ENCODE measurements at places on chromosomes 7 and 10.

GRCh38 chr7:92682903-92683539 lies 92.8 kb upstream of the FAM133B start:
- peak; percentile 29 for DNase-seq

- DNase-seq, result no peak
Measured at GRCh38 chr10:96249264-96249663, 22.1 kb downstream of the BLNK start.

DNA sequence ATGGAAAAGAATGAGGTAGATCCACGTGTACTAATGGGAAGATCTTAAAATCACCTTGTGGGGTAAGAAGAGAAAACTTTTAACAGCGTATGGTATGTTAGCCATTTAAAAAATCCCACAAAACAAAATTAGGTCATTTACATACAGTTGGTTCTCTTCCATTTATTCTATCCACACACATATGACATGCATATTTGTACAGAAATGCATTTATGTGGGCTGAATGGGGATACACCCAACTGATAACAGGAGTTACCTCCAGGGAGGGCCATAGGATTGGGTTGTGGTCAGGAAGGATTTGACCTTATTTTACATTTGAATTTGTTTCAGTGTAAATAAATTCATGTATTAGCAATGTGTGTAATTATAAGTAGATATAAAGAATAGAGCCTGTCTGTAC lies 71.5 kb downstream of the MCMBP start:
- no peak for DNase-seq

DNA sequence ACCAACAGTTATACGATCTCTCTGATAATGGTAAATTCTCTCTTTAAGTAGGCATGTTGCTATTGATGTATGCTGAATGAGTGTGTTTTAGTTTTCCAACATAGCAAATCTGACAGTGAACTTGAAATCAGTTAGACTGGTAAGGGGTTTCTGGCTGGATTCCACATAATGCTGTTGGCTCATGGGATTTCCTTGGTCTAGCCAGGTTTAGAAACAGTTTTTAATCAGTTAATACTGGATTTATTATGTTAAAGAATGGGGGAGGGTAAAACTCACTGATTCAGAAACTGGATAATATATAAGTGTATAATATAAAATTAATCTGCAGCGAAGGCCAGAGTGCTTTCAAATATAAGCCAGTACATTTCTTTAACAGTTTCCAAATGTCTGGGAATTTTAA lies 55.6 kb downstream of the PCDH15 start:
- no peak for DNase-seq

DNA sequence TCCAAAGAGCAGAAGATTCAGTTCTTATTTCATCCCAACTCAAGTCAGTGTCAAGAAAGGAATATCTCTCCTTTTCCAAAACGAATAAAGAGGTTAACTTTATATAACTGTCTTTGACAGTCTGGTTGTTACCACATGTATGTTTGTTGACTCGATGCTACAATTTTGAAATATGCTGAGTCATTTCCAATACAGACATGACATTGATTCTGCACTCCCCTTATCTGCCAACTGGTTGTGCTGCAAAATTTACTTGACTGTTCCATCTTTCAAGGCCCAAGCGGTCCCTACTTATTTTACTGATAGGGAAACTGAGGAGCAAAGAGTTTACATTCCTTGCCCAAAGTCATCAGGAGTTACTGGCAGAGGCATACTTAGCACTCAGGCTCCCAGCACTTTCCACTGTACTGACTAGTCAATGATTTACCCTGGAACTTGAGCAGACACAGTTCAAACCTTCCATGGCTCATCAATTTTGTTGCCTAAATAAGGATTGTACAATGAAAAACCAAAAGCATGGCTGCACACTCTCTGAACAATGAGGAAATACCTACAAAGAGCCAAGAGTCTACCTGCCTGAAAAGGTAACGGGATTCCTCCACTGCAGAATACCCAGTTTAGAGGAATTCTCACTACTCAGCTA lies 52.8 kb downstream of the ABLIM1 start:
- no peak for DNase-seq

DNA sequence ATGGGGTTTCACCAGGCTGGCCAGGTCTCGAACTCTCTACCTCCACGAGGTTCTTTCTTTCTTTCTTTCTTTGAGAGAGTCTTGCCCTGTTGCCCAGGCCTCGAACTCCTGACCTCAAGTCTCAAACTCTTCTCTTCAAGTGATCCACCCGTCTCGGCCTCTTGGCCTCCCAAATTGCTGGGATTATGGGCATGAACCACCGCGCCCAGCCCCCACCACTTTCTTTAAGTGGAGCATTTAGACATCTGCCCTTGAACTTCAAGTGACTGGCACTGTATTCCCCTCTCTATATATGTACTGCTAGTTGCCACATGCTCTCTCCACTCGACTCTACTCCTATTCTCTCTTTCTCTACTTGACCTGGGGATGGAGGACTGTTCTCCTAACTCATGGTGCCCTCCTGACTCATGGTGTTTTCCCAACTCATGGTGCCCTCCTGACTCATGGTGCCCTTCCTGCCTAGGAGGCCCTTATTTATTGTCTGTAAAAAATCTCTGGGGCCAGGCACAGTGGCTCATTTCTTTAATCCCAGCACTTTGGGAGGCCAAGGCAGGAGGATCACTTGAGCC lies 19.3 kb upstream of the ACHE start:
- no peak for DNase-seq

DNA sequence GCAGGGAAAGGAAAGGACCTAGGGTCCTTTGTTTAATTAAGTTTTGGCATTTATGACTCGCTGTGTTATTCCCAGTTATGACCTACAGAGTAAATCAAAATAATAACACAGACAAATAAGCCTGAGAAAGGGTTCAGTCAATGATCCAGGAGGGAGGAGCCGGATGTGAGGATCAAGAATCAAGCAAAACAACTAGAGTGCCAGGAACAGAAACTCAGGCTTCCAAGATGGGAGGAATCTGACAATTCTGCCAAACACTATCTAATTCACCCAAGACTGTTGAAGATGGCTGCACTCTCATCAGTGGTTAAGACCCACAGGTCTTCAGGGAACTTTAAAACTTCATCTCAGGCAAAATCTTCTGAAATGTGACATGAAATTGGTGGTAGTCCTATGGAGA lies 50.3 kb upstream of the PIP4K2A start:
- DNase-seq, result no peak

GRCh38 chr10:78278058-78278404 lies 244.4 kb downstream of the RPS24 start:
- DNase-seq, result no peak

DNA sequence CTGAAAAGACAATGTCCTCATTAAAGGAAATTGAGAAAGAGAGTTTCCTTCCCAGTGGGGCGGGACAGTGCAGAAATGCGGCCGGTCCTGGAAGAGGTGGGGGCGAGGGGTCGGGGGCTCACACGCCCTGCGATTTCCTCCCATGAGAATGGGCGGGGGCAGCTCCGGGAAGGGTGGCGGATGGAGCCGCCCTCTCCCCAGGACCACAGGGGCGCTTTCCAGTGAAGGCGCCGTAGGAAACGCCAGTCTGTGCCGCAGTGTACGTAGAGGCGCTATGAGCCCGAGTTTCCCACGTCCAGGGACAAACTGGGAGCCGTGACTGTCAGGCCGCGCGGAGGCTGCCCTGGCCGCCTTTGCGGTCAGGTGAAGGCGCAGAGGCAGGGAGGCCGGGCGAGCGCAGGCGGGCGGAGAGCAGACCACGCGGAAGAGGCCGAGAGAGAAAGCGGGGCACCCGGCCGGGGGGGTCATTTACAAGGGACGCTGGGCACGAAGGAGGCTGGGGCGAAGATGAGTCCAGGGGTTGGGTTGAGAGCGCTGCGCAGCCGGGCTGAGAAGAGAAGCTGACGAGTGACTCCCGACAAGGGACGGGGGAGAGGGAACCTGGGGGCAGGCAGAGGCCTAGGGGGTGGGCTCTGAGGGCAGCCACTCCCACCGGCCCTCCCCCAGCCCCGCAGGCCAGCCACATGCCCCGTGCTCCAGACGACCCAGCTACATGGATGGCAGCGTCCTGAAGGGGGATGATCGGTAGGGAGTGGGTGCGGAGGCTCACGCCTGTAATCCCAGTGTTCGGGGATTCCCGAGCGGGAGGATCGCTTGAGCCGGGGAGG lies 45.0 kb downstream of the ALOX5 start:
- peak; percentile 68 for DNase-seq

DNA sequence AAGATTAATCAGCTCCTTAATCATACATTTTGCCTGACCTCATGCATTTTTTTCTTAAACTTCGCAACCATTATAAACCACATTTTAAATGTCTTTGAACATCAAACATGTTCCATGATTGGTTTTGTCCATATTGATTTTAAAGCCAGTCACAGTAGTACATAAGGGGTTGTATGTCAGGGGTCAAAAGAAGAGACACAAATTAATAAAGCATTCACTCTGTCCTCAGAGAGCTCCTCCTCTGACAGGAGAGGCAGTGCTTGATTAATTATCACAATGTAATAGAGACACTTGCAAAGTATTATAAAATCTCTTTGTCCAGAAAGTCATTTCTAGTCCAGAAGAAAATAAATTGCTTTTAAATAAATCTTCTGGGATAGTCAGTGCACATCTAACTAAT lies 195.5 kb downstream of the MAGI2 start:
- no peak for DNase-seq

DNA sequence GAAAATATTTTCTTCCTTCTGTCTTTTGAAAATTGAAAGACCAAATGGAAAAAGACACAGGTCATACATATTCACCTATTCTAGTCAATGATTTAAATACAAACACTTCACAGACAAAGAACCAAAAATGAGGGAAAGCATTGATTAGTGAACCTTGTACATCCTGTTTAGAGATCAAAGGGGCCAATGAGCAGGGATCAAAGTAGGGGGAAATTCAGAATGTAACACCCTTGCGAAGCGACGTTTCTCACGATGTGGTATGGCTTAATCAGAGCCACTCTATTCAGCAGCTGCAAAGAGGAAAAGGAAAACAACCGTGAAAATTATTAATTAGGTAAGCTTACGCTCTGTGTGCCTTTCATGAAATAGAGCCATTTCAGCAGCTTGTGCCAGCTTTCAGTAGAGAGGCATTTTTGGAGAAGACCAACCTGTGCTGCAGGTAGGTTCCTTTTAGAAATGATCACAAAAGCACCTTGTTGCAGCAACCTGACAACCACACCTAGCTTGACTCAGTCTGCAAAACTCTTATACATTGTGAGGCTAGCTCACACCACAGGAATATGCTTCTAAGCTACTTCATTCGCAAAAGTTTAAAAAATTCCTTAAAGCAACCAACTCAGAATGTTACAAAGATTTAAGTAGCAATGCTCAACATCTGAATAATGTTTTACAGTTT lies 78.0 kb downstream of the DKK1 start:
- no peak for DNase-seq

- no peak for DNase-seq
Measured at GRCh38 chr10:7610651-7611389, 55.9 kb downstream of the ITIH5 start.

GRCh38 chr7:151178236-151178635 lies 8.8 kb downstream of the ASB10 start:
- DNase-seq, result no peak

DNA sequence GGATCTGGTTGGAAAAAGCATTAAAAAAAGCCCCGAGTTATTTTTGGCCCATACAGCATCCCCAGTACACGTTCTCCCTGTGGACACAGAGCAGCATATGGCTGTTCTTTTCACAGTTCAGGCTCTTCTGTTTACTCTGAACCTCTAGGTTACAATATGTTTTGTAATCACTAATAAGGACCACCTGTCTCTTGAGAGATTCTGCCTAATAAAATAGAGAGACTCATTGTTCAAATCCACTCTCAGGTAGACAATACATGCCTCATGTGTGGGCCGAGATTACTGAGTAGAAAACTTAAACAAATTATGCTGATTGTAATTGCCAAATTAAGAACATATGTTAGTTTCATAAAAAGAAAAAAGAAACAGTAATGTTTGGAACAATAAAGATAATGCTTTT lies 647.7 kb downstream of the GRM8 start:
- peak; percentile 3 for DNase-seq

- no peak for DNase-seq
Measured at GRCh38 chr7:157357129-157358040, 20.6 kb downstream of the DNAJB6 start.

GRCh38 chr10:63308628-63309027 lies 157.1 kb downstream of the JMJD1C start:
- DNase-seq, result no peak

GRCh38 chr10:88946965-88947590 lies 5.5 kb downstream of the ACTA2 start:
- no peak for DNase-seq

GRCh38 chr7:151218170-151218569 lies 7.9 kb upstream of the H2BK1 start:
- no peak for DNase-seq

- no peak for DNase-seq
Measured at GRCh38 chr7:24656608-24657007, 83.4 kb downstream of the PALS2 start.

DNA sequence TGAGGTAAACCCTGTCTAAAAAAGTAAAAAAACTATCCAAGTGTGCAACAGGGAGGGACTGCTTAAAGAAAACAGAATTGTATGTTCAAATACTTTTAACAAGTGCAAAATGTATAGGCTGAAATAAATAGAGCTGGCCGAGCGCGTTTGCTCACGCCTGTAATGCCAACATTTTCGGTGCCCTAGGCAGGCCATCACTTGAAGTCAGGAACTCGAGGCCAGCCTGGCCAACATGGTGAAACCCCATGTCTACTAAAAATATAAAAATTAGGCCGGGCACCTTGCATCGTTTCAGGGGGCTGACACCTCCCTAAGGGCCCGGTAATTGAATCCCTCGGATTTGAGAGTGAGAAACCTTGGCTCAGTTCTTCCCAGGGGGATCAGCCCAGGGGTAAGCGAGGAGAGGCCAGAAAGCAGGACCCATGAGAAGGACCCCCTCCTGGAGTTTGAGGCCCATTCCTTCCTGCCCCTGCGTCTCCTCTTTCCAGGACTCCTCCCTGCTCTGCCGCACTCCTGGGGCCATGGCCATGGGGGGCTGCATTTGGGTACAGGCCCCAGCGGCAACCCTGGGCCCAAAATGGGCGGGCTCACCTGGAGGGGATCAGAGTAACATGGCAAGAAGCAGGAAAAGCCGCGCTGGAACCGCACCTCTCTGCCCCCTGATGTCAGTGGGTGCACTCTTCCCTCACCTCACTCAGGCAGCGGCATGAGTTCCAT lies 75.5 kb upstream of the TMEM248 start:
- no peak for DNase-seq

DNA sequence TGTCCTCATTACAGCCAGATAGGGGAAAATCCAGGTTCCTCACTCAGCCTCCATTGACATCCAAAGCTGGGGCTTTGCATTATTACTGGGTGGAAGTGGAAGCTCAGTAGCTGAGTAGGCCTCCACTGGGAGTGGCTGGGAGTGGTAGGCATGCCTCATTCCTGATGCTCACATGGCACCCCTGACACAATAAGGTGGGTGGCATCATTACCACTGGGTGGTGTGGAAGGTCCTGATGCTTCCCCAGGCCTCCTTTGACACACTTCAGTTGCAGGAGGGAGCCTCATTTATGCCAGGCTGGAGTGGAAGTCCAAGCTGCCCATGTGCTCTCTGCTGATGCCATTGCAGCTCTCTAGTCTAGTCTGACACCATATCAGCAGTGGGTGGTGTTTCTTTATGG lies 48.2 kb upstream of the GPR141 start:
- DNase-seq, result no peak

Data from NCI-H146 (cell line).